ENCODE measurements at places on chromosomes 11 and 22.

DNA sequence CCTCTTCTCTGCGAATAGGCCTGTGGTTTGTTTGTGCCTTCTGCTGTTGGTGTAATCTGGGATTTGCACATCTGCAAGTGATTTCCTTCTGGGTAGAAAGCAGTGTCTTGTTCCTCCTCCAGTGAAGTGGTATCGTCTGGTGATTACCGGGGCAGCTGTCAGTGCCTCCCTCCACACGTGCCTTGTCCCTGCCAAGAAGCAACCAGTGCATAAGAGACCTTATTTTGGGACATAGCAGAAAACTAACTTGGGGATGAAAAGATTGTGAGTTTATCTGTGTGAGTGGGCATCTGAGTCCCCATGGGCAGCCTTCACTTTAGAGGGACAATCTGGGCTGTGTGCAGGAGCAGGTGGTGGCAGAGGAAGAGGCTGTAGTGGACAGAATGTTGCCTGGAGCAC is 71.5 kb upstream of the SORL1-AS1 start:
- DNase-seq = no peak

- no peak for DNase-seq
Observed at GRCh38 chr11:128593281-128593680, 5.9 kb upstream of the ETS1 start.

DNA sequence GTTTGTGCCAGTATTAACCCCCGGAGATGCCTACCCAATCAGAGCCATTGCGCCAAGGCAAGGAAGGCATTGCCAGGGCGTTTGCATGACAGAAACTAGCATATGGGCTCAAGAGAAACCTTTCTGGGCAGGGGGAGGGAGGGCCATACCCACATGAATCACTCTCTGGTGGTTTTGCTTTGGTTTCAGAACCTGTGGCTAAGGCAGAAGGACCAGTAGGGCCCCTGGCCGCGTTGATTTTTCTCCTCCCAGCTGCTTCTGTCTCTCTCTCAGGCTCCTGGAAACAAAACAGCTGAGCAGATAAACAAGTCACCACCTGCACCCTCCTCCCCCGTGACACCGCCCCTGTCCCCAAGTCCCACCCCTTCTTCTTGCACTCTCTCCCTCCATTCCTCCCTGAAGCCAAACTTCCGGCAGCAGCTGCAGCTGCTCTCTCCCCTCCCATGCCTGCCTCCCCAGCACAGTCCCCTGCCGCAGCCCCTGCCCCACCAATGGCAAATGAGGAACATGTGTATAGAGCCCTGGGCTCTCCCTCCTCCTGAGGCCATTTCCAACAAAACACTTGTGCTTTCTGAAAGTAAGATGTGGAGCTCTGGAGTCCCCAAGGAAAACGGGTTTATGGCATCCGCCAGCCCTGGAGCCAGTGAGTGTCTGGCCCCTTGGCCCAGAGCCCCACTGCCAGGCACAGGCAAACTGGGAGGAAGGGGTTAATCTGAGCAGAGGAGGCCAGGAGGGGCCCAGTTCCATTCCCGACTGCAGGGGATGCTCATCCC is 39.0 kb upstream of the ADA2 start:
- DNase-seq = peak; percentile 51

DNA sequence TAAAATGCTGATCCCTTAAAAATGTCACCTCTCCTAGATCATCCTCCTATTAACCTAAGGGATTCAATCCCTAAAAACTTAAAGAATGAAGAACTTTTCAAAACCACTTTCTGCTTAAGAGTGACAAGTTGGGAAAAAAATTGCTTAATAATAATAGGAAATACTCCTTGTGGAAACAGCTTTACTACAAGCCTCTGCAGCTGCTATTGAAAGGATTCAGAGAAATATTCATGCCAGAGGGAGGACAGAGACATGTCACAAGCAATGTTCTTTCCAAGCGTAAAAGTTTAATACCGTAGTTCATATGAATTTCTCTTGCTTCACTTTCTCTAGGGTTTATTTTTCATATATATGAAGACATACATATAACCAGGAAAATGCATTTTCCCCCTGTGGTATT is 98.2 kb downstream of the ARHGAP20 start:
- DNase-seq = no peak

DNA sequence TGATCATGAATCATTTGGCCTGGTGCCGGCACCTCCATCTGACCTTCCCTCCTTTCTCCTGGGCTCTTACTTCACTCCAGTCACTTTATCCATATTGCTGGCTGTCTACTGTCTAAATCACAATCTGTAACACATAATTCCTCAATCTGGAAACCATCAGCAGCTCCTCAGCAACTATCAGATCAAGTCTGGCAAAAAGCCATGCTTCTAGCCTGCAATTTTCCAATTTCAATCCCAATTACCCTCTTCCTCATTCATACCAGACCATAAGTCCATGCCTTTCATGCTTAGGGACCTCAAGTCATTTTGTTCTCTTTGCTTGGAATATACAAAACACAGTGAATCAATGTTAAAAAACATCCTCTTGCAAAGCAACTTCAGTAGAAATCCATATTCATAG is 882.8 kb upstream of the ANO3 start:
- no peak for DNase-seq

- no peak for DNase-seq
Observed at GRCh38 chr11:65942531-65942930, 2.7 kb upstream of the TSGA10IP start.

DNA sequence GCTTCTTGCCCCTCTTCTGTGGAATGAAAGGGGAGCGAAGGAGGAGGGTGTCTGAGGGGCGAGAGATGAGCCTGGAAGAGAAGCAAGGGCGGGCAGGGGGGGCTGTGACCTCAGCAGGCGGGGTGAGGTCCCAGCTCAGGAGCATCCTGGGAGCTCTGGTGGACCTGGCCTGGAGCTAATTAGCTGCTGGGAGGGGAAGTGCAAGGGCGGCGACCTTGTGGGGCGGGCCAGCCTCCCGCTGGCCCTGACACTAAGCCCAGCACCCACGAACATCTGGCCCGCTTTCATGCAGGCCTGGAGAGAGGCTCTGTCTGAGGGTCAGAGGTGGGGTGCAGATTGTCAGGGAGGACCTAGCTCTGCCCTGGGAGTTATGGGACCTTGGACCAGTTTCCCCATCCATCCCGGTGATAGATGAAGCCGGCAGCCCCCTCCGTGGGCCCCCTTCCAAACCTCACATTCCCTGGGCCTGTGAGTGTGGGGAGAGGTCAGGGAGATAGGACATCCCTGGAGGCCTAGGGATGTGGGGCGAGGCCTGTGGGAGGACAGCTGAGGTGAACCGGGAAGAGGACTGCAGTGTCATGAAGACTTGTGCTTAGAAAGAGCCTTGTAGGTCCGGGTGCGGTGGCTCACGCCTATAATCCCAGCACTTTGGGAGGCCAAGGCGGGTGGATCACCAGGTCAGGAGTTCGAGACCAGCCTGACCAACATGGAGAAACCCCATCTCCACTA is 28.5 kb upstream of the CD82 start:
- DNase-seq = no peak

- DNase-seq = no peak
Observed at GRCh38 chr11:86760577-86760976, 39.8 kb upstream of the PRSS23 start.

GRCh38 chr11:108743851-108744250 is 79.0 kb downstream of the DDX10 start:
- no peak for DNase-seq

DNA sequence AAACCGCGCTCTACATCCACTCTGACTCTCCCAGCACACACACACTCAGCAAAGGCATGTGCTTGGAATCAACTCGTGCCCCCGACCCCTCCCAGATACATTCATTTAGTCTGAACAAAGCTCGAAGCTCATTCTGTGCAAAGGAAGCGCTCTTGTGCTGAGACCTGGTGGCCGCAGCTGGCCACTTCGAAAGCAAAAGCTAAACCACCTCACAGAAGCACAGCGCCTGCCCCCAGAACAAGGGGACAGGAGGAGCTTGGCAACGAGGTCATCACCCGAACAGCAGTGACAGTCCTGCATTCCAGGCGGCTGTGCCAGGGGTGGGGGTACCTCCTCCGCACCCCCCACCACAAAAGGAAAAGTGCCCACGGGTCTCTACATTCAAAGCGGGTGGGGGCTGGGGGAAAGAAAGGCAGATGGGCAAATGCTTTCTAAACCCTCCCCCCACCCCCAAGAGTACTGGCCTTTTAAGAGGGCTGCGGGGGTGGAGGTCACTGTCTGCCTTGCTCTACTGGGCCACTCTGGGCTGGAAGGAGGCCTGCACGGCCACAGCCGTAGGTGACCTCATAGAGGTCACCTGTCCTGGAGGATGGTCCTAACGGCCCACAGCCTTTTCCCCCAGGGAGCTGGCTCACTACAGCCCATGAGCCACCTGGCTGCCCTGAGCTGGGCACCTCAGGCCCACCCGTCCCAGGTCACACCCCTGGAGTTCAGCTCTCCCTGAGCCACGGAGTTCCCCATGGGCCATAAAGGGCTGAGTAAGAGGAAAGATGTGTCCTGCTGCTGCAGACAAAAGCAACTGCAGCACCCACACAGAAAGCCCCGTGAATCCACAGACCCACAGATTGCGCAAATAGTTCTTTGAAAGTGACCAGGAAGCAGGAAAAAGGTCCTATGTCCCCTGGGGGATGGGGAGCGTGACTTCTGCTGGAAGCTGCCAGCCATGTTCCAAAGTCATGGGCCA is 21.3 kb downstream of the CBX7 start:
- no peak for DNase-seq

DNA sequence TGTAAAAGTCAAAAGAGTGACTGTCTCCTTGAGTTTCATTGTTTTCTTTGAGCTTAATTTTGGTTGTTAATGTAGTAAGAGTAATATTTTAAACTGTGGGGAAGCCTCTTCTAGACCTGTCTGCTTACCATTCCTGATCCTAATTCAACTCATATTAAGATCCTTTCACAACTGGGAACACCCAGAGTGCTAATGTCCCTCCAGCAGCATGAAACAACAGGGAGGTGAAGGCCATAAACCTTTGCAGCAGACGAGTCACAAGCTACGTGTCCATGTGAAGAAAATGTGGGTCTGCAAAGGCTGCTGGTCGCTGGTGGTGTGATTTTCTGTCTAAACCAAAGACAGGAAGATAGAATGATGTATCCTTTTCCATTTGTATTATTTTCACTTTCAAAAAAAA is 152.5 kb downstream of the ETS1 start:
- no peak for DNase-seq

- no peak for DNase-seq
Observed at GRCh38 chr11:42255906-42256305, 796.5 kb upstream of the LRRC4C start.

GRCh38 chr22:23045461-23045860 is 24.9 kb upstream of the GNAZ start:
- DNase-seq = no peak

Measured in CD4-positive, alpha-beta T cell treated with Interleukin-2 at 100 ng/mL for 4 hours (primary cell).